KBM-7 (cell line): ENCODE measurements at places on chromosomes 16 and 17.

GRCh38 chr17:19304209-19304608 is 58.3 kb downstream of the B9D1 start:
- peak; percentile 66 for DNase-seq

- DNase-seq: no peak
Observed at GRCh38 chr16:3060339-3061127, 4.9 kb upstream of the IL32 start.

GRCh38 chr16:11350921-11351335 is 5.7 kb downstream of the RMI2 start:
- DNase-seq: no peak

DNA sequence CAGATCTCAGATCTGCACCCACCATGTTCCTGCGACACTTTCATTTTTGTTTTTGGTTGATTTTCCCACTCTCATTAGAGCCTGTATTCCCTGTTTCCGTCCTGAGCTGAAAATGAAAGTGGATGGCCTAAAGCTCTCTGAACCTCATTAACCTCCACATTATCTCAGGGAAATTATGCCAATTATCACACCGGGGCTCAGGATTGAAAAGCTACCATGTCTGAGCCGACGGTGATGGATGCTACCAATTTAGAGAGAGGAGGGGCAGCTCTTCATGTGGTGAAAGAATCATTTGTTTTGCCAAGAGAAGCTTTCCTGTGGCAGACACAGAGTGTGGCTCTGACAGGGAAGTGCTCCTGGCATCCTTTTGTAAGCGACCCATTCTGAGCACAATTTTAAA is 410.4 kb upstream of the CDH11 start:
- DNase-seq: no peak

- DNase-seq: no peak
Observed at GRCh38 chr16:54341892-54342776, 55.5 kb upstream of the IRX3 start.

DNA sequence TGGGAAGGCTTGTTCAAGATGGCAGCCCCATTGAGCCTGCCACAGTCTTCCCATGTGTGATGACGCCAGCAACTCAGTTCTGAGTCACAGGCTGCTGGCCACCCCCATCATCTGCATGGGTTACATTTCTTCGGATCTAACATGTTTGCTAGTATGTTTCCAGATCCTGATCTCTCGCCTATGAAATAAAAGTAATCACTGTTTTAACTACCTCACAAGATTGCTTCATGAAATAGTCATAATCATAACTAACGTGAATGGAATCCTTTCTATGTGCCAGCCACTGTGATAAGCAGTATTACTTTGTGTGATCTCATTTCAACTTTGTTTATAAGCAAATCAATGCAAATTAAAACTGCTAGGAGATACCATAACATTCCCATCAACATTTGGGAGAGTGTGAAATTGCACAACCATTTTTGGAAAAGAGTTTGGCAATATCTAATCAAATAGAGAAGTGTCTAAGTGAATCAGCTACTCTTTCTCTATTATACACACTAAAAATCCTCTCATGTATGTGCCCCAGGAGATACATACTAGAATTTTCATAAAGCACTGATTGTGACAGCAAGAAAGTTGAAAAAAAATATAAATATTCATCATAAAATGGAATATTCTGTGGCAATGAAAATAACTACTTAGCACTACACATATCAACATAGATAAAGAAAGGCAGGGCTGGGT is 300.2 kb upstream of the IRX5 start:
- DNase-seq: no peak

DNA sequence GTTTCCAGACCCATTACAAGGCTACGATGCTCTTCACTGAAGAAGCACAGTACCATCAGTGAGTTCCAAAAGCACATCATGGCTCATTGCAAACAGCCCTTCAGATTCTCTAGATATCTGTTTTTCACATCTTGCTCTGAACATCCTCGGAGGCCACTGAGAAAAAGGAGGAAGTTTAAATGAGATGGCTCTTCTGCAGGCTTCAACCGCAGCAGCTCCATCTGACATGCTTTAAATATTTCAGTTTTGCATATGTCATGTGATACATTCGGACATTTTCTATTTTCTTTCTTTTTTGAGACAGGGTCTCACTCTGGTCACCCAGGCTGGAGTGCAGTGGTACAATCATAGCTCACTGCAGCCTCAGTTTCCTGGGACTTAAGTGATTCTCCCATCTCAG is 396.8 kb downstream of the NPIPA8 start:
- DNase-seq: no peak

- DNase-seq: no peak
Observed at GRCh38 chr17:3558603-3559269, 1.1 kb upstream of the TRPV3 start.

- no peak for DNase-seq
Observed at GRCh38 chr16:67312719-67313118, 13.8 kb downstream of the KCTD19 start.

- DNase-seq: no peak
Observed at GRCh38 chr16:12917653-12918052, 16.3 kb downstream of the SHISA9 start.

GRCh38 chr17:41060052-41060604 is at the start of gene KRTAP2-3:
TSS of gene KRTAP2-3 (minus strand) at chr17:41060114. CDS start at chr17:41060050, 64 bp downstream.
- DNase-seq: no peak

GRCh38 chr16:3243882-3244281 is 8.9 kb upstream of the ZNF200 start:
- no peak for DNase-seq

- DNase-seq: no peak
Observed at GRCh38 chr17:2982854-2983253, 80.6 kb downstream of the OR1D5 start.

DNA sequence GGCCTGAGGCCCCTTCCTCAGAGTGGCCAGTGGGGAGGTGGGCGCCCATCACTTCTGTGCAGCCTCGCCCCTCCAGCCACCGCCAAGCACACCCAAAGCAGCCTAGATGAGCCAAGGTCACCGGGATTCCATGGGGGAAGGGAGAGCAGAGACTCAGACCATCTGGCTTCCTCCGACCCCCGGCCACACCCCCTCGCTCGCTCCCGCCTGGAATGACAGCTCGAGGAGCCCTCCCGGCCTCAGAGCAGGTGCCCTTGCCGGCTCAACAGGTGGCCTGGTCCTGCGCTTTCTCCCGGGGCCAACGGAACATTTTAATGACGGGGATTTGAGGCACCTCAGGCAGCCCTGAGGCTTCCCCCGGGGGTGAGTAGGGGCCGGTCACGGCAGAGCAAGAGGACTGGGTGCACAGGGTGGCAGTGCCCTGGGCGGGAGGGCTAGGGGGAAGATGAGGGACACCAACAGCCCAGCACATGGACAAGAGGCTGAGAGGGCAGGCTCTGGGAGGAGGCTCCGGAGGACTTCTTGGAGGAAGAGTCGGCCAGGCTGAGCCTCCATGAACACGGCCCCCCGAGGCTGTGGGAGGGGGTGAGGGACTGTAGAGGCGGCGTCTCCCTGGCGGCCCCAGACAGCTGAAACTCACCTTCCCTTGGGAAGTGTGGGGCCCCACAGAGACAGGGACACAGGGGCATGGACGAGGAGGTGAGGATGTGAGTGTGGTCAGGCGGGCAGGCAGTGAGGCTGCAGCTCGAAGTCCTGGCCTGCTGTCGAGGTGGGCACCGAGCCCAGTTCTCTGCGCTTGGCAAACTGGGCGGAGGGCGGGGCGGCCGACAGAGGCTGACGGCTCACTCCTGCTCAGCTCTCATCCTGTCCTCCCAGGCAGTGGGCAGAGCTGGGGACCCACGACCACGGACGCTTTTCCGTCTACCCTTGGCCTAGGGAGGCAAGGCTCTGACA is 12.5 kb upstream of the C1QTNF8 start:
- DNase-seq: no peak

GRCh38 chr17:80413771-80414507 is 1.0 kb upstream of the ENDOV start:
- no peak for DNase-seq

DNA sequence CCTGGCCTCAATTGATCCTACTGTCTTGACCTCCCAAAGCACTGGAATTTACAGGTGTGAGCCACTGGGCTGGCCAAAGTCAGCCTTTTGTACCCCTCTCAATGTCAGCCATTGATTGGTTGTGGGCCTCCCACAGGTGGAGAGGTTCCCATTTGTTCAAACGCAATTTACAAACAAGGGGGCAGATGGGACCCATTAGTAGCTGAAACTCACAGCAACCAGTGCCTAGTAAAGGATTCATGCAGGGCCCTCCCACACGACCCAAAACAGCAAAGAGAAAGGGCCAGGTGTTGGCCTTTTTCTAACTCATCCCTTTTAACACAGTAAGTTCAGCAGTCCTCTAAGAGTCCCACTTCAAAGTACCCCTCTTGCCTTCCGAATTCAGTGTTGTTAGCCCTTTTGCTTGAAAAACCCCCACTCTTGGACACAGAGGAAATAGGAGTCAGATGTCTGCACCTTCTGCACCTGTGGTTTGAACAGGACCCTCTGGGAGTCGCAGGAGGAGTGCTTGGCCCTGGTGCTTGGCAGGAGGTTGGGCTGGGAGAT is 89.2 kb downstream of the PITPNC1 start:
- DNase-seq: no peak

DNA sequence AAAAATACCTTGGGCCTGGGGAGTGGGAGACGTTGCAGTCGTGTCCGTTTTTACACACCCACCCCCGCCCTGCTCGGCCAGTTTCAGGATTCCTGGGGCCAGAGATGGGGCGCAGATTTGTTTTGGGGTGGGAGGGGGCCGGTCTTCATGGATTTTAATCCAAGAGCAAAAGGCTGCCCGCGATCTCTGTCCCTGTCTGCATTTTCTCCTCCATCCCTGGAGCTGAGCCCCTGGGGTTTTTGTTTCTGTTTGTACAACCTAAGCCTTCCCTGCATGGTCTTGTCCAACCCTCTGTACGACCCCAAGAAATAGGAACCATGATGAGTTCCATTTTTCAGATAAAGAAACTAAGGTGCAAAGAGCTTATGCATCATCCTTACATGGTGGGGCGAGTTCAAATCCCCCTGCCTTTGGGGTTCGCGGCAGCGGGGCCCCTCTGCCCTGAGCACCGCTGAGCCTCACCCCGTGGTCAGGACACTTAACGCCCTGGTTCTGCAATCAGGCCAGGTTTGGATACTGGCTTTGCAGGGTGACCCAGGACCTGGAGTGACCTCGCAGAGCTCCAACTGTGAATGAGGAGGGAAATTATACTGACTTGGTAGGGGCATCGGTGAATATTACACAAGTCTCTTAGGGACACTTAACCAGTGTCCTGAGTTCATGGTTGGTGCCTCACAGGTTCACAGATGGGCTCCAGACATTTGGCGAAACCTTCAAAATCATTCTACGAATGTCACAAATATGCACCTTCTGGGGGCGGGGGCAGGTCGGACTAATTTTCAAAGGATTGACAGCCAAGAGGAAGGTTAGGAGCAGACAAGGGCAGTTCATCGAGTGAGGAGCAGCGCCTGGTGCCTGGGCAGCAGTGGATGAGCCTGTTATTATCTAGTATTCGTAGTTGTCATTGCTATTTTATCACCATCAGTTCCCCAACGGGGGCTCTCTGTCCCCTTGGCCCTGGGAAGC is 4.1 kb upstream of the FOXF1 start:
- no peak for DNase-seq

DNA sequence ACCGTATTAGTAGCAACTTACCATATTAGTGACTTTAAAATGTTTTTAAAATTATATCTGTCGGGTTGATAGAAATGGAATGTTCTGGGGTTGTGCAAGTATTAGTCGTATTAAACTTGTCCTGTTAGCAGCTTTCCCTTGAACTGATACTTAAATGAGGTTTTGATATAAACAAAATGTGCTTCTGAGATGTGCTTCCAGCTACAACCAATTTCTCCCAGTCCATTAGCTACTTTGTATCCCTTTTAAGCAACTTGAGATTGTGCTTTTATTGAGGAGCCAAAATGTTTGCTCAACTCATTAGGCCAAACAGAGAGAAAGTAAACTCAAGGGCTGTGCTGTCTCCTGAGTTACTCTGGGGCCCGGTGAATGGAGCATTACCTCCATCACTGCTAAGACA is 255.0 kb upstream of the RBFOX1 start:
- DNase-seq: no peak

GRCh38 chr16:49857423-49858181 is 1.7 kb upstream of the ZNF423 start:
- DNase-seq: peak; percentile 85

DNA sequence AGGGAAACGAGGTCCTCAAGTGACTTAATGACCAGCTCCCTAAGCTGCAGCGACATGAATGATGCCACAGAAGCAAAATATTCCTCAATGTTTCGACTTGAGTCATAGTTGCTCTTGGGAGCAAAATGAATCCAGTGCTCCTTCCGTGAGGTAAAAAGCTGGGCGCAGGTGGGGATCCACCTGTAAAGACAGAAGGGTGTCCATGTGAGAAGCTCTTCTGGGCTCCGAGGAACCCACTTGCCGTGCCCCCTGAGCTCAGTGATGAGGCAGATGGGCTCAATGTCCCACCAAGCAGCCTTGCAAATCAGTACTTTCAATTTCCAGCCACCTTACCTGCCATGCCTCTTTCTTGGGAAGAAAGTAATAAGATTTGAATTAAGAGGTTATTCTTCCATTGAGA is 25.5 kb downstream of the DNAH3 start:
- DNase-seq: no peak

- DNase-seq: no peak
Observed at GRCh38 chr17:521183-521525, 168.5 kb upstream of the RPH3AL start.

DNA sequence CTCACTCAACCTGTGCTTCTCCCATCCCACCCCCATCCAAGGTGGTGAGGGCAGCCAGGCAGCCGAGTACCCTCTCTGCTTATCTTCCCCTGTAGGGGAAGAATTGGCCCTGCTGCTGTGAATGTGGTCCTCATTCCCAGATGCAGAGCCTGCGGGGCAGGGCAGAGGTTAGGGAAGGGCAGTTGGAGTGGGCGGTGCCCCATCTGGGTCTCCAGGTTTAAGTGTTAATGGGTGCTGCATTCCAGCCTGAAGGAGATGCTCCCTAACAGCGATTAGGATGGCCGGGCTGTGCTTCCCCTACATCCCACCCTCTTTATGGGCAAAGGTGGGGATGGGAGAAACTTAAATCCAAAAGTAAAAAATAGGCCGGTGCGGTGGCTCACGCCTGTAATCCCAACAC is 12.1 kb downstream of the TMEM95 start:
- no peak for DNase-seq

DNA sequence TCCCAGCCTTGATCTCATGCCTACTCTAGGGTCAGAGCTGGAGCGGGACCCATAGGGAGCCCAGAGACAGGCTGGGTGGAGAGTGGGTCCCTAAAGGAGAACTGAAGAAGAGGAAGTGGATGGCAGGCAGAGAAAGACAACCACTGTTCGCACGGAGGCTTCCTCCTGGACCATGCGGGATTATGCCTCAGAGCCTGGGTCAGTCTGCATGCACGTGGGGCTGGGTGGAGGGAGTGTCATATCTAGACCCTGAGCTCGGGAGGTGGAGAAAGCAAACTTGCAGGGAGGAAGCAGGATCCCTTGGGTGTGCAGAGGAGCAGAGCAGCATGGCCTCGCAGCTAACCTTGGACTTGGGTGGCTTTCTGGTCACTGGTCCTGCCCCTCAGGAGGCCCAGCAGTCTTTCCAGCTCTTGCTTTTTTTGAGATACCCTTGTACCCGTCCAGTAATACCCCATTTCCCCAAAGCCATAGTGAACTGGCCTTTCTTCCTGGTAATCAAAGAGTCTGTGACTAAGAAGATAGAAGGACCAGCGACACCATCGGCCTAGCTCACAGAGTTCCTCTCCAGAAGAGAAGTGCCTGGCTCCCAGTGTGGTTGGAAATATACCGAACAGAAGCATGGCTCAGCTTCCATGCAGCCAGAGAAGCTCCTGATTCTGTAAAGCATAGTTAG is 344.2 kb downstream of the CPPED1 start:
- DNase-seq: peak; percentile 95
